ENCODE measurements at places on chromosomes 2 and 18.

DNA sequence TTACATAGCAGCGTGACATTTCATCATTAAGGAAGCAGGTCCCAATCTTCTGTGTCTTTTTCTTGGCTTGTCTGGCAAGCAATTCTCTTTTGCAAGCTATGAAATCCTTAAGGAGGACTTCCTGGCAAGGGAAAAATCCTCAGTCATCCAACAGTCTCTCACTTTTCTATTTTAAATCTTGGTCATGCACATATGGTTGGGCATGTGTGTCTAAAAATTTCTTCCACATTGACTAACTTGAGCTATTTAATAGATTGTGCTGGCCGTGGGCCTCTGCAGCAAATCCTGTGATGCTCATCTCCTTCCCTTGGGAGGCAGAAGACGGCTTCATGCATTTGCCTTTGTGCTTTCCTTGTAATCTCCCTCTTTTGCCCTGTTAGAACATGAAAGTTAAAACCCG, 634.3 kb upstream of the FANCL start:
- no peak for DNase-seq

GRCh38 chr2:15436195-15436594, 124.9 kb downstream of the NBAS start:
- DNase-seq = no peak

DNA sequence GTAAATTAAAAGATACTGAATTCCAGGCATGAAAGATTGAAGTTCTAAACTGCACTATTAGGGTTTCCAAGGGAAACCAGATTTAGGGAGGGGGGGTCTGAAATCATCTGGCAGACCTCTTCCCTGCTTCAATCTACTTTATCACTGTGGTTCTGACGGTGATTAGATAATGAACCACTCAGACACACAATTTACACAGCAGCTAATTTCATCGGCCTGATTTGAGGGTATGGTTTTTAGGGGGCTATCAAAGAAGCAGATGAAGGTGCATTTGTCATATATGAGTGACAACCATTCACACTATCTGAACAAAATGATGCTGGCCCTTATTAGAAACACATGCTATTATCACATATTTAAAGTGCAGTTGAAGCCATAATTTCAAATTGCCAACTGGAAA, 106.0 kb downstream of the OLA1 start:
- no peak for DNase-seq

- no peak for DNase-seq
Observed at GRCh38 chr18:14093307-14093915, 38.8 kb downstream of the ZNF519 start.

- DNase-seq = no peak
Observed at GRCh38 chr2:211741966-211742365, 796.6 kb downstream of the ERBB4 start.

- no peak for DNase-seq
Observed at GRCh38 chr2:226643030-226643945, 156.3 kb downstream of the IRS1 start.

DNA sequence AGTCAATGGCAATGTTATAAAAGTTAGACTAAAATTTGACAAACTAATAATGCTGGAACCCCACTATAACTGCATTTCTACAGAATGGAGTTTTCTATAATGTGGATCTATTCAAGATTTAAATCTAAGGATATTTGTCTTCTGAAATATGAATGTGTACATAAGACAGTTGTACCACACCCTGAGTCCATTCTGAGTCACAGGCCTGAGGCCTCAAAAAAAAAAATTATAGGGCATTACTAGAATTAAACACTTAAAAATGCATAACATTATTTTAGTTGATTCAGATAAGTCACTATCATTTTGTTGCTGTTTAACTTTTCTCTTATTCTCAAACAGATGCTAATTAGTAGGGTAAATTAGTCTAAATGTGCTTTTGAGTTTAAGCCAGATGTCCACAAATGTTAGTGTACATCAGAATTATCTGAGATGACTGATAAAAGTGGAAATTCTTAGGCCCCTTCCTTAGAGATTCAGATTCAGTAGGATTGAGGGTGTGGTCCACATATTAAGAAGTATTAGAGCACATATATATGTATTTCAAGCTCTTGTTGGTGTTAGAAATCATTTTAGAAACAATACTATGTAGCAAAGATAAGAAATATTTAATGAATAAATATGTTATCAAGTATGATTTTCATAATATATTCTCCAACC, 42.4 kb upstream of the COL5A2 start:
- DNase-seq = no peak

GRCh38 chr2:160226367-160226766, 26.3 kb upstream of the ITGB6 start:
- DNase-seq = no peak

GRCh38 chr2:39546937-39547336, 109.9 kb upstream of the MAP4K3 start:
- no peak for DNase-seq

DNA sequence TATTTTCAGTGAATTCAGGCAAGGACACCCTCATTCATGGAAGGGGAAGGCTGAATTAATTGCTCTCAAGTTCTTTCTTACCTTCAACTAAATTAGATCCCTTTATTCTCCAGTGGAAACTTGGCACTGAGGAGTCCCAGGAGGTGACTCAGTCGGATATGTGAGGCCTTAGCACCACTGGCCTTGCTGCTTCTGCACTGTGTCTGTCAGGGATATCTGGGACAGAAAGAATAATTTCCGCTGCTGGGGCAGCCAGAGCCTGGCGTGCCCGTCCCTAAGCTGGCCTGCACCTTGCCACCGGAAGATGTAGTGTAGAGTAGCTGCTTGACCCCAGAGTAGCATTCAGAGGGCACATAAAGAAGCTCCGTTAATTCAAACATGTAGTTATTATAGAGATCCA, 53.4 kb downstream of the LIMS1 start:
- peak; percentile 48 for DNase-seq

DNA sequence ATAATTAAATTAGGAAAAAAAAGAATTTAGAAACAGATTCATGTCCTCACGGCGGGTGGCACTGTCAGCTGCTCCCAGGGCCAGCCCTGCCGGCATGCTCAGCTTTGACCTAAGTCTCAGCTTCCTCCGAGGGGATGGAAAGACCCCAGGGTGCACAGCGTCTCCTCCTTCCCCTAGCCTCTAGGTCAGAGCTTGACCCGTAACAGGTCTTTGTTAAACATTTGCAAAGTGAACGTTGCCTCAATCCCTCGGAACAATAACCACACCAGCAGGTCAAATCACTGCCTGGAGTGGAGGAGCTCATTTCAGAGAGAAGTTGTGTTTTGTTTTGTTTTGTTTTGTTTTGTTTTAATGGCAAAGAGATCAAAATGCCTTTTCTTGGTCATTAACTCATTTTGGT, 171.3 kb downstream of the TMEM18 start:
- DNase-seq = no peak

- DNase-seq = peak; percentile 73
Observed at GRCh38 chr18:79643054-79643984, 36.3 kb upstream of the CTDP1 start.

GRCh38 chr18:3093624-3094337, 80.8 kb upstream of the LPIN2 start:
- DNase-seq = no peak

DNA sequence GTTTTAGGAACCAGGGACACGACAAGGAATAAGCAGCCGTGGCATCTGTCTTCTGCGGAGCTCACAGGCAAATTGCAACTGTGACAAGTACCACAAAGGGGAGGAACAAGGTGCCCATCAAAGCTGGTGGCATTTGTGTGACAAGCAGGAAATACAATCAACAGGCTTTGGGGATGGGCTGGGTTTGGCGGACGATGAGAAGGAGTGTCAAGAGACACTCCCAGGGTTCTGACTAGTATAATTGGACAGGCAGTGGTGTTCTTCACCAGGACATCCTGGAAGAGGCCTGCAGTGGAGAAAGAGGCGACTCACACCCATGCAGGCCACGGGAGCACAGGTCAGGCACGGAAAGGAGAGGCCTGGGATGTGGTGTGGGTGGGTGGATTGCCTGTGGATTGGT, 14.2 kb upstream of the SPATA3 start:
- no peak for DNase-seq

- no peak for DNase-seq
Observed at GRCh38 chr2:121333834-121334558, 49.0 kb upstream of the TFCP2L1 start.

DNA sequence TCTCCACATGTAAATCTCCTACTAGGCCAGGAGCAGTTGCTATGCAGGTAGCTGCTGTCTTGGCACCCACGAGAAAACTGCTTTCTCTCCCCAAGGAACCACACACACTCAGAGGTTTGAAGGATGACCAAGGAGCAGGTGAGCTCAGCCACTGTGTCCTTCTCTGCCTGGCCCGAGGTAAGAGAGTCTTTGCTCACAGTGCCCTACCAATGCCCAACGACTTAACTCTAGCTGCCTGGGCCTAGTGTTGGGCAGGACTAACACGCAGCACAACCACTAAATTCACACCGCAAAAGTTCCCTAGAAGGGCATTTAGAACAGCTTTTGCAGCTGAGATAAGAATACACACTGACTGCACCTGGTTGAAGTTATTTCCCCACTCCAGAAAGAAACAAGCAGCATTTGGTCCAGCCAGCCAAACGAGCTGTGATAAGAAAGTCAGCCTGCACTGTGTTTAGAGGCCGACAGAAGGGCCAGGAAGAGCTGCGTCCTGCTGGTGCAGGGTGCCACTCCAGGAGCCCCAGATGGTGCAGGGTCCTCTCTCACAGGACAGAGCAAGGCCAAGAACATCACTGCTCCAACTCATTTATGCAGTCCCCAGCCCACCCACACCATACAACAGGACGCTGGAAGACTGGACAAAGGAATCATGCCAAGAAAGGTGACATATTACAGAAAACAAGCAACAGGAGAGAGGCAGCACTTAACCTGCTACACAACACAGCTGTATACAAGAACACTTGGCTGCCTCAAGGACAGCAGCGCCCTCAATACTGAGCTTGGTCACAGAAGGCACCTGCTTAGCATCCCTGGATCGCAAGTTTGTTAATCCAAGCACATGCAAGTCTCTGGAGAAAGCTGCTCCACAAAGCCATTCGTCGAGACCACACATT, 12.5 kb downstream of the HDLBP start:
- no peak for DNase-seq

DNA sequence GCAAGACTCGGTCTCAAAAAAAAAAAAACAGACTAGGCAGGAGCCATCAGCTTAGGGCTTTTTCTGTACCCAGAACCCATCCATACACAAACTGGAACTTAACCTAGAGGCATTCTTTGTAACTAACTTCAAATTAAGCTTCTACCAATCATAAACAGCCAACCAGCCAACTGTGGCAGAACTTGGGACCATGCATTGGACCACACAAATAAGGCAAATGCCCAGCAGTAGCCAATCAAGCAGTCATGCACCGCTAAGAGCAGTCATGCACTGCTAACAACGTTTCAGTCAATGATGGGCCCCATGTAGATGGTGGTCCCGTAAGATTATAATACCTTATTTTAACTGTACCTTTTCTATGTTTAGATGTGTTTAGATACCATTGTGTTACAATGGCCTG, 22.7 kb downstream of the TUBB6 start:
- no peak for DNase-seq

GRCh38 chr2:222797871-222798270, 63.0 kb upstream of the ACSL3 start:
- DNase-seq = peak; percentile 13

DNA sequence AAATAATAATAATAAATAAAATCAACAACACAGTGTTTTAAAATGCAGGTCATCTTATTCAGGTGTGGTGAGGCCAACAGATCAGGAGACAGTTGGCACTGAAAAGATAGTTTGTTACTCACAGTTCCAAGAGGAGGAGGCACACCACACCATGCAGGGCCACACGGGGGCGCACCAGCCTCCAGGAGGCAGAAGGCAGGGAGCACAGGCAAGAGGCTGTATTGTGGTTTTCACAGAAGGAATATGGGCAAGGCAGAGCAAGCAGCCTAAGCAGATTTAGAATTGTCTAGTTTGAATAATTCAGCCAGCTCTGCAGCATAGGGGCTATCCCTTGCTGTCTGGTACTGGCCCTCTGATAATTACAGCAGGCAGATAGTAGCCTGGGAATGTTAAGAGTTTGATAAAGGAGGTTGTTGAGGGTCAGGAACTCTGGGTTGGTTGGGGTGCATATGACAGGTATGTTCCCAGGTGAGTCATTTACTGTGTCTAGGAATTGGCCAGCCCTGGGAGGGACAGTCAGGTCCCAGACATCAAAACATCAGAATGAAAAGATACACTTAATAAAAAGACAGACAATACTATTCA, 31.3 kb downstream of the KIAA2012 start:
- peak; percentile 58 for DNase-seq

- no peak for DNase-seq
Observed at GRCh38 chr18:62938487-62938886, 223.1 kb downstream of the PHLPP1 start.

DNA sequence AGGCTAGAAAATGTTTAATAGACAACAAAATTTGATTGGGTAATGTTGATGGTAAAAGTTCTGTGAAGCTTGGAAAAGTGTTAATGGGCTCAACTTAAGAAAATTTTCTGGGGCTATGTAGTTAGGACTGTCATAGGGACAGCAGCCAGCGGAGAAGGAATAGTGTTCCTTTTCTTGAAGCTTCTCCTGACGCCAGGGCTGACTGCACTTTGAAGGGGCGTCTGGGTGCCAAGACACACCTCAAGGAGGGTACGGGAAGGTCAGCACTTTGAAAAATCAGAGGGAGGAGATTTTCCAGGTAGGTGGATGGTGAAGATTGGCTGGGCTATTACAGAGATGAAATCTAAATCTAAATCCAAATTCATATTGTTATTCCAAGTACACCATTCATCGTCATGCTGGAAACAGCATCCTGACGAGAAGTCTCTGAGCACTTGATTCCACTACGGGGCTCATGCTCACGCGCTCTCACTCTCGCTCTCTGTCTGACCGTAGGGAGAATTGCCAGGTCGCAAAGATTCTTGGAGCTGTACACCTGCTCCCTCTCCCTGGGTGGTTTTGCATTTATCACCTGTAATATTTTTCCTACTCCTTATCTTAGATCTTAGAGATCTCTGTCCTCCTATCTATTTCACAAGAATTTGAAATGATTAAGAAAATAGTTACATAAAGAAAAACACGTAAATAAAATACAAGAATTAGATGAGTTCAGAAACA, 91.0 kb downstream of the ITGB1BP1 start:
- DNase-seq = no peak

DNA sequence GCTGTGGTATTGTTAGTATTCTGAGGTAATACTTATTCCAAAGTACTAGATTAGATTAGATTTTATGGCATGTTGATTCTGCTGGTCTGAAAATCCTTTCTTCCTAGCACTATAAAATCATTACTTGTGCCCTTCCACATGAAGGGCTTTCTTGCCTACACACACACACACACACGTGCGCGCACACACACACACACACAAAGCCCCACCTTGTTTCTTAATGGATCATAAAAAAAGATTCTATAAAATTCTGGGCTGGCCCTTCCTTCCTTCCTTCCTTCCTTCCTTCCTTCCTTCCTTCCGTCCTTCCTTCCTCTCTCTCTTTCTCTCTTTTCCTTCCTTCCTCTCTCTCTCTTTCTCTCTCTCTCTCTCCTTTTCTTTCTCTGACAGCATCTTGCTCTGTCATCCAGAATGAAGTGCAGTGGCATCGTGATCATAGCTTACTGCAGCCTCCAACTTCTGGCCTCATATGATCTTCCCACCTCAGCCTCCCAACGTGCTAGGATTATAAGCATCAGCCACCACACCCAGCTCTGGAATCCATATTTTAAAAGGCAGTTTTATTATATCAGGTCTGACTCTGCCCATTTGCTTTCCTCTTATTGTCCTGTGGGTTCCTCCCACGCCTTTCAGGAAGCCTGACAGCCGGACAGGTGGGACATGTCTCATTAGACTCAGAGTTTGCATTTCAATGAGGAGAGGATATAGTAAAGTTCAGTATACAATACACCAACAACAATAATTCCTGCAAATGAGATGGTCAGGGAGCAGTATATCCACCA, 321.1 kb downstream of the PIK3C3 start:
- DNase-seq = no peak
